ENCODE measurements at places on chromosomes 1 and 21.
A peak's percentile ranks its signal among the peaks of the same experiment; 100 is the strongest.

GRCh38 chr21:38287476-38287875, 30.7 kb downstream of the KCNJ15 start:
- DNase-seq: no peak

DNA sequence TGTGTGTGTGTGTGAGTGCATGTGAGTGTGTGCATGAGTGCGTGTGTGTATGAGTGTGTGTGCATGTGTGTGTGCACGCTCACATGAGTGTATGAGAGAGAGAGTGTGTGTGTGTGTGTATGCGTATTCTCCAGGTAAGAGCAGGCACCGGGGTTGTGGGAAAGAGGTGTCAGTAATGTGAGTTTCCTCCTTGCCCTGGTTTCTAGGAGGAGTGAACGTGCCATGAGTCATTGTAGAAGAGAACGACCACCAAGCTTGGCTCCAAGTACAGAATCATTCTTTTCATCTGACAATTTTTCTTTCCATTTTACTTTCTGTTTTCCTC, 79.1 kb downstream of the POFUT2 start:
- DNase-seq: no peak

DNA sequence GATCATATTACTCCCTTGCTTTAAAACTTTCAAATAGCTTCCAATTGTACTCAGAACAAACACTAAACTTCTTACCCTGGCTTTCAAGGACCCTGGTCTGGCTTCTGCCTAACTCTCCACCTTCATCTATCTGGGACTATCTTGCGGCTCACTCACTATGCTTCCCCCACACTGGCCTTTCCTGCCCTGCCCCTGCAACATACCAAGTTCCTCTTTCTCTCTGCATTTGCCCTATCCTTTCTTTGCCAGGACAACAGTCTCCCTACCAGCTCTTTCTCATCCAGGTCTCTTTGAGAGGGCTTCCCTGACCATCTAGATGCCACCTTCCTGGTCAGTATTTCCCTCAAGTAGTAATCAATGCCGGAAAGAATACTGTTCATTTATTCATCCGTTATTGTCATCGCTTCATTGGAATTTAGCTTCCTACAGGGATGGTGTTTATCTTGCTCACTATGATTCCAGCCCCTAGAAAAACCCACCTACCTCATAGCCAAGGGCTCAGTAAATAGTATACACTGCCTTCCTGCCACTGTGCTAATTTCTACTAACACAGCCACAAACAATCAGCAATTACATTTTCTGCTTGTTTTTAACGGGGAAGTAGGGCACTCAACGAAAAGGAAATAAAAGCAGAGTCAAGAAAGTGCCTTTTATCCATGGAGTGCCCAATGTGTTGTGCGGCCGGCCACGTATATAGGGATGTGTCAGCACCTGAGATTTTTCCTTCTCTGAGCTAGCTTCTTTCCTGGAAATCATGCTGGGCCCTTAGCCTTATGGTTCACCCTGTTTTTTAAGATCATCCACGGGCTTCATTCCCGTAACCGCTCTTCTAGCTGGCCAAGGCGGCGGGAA, 521 bp upstream of the CDC7 start:
- no peak for DNase-seq

DNA sequence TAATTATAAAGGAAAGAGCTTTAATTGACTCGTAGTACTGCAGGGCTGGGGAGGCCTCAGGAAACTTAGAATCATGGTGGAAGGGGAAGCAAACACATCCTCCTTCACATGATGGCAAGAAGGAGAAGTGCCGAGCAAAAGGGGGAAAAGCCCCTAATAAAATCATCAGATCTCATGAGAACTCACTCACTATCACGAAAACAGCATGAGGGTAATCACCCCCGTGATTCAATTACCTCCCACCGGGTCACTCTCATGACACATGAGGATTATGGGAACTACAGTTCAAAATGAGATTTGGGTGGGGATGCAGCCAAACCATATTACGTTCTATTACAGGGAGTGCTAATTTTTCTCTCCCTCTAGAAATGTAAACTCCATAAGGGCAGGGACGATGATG, 14.2 kb upstream of the MRPS14 start:
- DNase-seq: no peak

GRCh38 chr1:53257454-53258081, 19.2 kb upstream of the MAGOH start:
- no peak for DNase-seq

DNA sequence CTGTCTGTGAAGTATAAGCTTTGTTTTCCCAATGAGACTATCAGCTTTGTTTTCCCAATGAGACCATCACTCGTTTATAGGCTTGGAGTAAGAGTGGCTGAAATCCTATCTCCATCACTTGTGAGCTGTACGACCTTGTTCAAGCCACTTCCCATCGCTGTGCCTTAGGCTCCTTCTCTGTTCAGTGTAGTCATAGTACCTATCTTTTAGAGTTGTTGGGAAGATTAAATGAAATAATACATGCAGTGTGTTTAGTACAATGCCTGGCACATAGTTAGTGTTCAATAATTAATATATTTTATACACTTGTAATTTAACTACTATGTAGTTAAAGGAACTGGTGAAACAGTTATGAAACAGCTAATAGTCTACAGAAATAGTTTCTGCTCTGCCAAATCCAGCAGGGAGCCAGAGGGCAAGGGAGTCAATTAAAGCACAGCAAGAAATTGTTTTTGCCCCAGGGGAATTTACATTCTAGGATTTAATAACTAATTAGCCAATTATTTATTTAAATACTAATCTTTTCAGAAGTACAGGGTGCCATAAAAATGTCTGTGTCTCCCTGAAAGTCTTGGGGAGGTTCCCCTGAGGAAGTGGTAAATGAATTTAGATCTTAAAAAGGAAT, 139.3 kb upstream of the HMCN1 start:
- DNase-seq: no peak

DNA sequence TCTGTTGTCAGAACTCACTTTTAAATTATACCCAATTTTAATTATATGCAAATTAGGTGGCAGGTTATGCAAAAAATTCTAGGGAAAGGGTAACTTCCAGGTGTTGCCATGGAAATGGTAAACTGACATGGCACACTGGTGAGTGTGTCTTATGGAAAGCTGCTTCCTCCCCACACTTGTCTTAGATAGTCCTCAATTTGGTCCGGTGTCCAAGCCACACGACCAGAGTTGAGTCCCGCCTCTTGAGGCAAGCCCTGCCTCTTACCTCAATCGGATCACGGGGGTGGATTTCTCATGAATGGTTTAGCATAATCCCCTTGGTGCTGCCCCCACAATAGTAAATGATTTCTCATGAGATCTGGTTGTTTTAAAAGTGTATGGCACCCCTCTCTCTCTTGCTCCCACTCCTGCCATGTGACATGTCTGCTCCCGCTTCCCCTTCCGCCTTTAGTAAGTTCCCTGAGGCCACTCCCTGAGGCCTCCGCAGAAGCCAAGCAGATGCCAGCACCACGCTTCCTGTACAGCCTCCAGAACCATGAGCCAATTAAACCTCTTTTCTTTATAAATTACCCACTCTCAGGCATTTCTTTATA, 74.9 kb downstream of the MATN1 start:
- DNase-seq: no peak

DNA sequence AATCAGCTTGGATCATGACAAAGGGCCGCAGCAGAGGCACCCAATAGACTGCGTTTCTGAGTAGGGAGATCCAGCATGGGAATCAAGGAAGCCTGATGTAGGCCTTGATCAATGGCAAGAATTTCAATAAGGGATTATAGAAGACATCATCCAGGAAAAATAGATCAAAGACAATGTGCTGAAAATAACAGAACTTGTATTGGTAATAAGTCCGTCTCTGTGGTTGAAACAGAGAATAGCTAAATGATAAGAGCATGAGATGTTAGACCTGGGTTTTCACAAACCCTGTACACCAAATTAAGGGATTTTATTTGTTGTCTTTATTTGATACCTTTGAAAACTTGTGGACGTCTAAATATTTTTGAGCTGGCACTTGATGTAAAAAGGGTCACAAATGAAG, 228.0 kb upstream of the SGIP1 start:
- DNase-seq: no peak

- DNase-seq: peak; percentile 56
Measured at GRCh38 chr1:34695580-34695979, 59.3 kb upstream of the GJB5 start.

DNA sequence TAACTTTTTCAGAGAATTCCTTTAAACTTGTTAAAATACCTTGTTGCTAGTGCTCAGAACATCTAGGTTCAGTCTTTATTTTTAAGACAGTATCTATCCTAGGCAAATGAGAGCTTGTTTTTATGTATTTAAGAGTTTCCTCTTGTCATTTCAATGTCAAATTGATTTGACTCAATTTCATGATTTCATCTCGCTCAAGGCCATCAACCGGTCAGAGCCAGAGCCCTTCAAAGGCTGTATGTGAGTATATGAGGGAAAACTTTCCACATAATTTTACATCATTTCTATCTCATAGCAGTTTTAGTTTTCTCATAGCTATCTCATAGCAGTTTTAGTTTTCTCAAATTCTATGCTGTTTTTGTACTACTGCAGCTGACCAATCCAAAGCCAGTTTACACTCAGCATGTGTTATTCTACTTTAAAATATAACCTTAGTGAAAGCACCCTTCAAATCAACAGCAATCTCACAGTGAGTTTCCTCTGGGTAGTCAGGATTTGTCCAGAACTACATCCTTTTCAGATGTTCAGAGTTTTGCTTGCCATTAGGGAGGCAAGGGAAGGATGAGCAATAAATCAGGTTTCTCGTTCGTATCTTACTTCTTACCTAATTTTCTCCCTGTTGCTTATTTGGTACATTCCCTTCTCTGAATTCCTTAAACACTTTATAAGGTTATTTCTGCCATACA, 12.7 kb downstream of the HNRNPU start:
- DNase-seq: no peak

GRCh38 chr1:24589200-24589599, 33.3 kb downstream of the NCMAP start:
- DNase-seq: no peak

- DNase-seq: no peak
Measured at GRCh38 chr21:35988416-35989137, 71.7 kb downstream of the SETD4 start.

GRCh38 chr1:234544087-234544579, 65.2 kb upstream of the TARBP1 start:
- peak; percentile 79 for DNase-seq

DNA sequence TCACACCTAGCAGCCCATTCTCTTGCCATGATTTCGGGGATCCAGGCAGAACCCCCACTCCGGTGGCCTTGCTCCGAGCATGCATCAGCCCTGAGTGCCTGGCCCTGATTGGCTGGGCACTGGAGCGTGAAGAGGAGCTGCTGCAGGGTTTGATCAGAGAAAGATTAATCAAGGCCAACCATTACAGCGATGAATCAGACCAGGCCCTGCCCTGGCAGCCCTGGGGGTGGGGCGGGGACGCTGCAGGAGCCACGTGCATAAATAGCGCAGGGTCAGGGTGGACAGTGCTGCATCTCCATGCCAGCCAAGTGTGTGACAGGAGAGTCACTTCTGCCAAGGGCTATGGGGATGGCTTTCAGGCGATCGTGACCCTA, 3.4 kb upstream of the FAM131C start:
- no peak for DNase-seq

DNA sequence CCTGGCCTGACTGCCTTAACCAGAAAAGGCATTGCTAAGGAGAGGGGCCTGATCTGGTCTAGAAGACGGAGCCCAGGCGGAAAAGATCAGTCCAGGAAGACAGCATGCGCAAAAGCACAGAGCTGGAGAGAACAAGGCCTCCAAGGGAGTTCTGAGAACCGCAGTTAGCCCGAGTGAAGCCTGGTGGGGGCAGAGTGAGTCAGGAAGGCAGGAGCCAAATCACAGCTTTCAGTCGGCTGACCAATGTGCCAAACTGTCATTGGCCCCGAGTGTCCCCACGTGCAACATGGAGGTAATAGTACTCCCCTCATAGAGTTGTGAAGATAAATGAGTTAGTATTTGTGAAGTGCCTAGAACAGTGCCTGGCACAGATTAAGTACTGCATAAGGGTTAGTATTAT, 1.2 kb upstream of the TSPAN2 start:
- DNase-seq: no peak

GRCh38 chr1:166544561-166544960, 294.7 kb upstream of the POGK start:
- no peak for DNase-seq

DNA sequence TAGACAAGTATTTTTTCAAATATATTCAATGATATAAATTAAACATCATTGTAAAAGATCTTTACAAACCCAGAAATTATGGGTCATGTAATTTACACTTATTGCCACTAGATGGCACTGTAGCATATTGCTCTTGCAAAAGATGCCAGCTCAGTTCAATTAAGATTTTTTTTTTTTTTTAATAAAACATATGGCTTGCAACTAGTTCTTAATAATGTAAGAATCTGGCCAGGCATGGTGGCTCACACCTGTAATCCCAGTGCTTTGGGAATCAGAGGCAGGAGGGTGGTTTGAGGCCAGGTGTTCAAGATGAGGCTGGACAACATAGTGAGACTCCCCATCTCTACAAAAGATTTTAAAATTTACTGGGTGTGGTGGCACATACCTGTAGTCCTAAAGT, 49.4 kb upstream of the DESI2 start:
- peak; percentile 7 for DNase-seq

DNA sequence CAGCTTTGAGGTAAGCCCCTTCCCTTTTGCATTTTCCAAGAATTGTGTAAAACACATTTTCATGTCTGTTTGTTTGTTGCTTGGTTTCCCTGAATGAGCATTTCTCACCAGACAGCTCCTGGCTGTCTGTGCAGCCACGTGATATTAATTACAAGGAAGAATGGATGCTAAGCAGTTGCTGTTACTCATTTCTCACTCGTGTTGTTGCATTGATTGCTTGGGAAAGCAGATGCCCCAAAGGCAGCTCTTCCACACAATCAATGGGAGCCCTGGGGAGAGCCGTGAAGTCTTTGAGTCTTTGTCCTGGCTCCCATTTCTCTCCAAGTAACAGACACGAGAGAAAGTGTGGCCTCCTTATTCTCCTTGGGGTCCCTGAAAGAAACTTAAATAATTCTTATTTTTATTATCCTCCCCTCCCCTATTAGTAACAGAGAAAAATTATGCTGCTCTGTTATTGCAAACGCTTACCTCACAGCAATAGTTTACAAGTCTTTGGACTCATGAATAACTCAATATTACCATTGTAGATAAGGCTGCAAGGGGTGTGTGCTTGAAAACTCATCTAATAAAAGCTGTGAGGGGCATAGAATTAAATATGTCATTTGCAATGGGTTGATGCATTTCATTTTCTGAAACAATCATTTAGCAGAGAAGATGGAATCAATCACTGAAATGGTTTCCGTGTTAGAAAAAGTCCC, 127.7 kb upstream of the CAMK1G start:
- no peak for DNase-seq

All from NCI-H2029 treated with DMSO at 0.1 percent for 48 hours (cell line).